CD4-positive, alpha-beta memory T cell (primary cell): ENCODE measurements at places on chromosomes 6 and 20.

DNA sequence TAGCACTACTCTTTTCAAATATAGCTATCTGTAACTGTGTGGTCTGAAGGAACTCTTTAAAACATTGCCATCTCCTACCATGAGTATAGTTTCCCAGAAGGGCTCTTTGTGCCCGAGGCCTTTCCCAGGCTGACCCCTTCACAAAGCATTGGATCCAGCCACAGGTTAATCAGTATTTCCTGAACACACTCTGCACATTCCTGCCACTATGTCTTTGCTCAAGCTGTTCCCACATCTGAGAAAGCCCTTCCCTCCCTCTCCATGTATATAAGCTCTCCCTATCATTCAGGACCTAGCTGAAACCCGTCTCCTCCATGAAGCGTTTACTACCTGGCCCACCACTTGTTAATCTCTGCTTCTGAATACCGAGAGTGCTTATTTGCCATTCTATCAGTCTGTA is 47.8 kb upstream of the PKHD1 start:
- no peak for DNase-seq
- H3K4me3 ChIP-seq: no peak overlapping the region
- H3K4me1 ChIP-seq: no peaks in the 10 kb centered on the region
- H3K27ac ChIP-seq: no peak overlapping the region
- H3K36me3 ChIP-seq: no peaks in the 10 kb centered on the region

DNA sequence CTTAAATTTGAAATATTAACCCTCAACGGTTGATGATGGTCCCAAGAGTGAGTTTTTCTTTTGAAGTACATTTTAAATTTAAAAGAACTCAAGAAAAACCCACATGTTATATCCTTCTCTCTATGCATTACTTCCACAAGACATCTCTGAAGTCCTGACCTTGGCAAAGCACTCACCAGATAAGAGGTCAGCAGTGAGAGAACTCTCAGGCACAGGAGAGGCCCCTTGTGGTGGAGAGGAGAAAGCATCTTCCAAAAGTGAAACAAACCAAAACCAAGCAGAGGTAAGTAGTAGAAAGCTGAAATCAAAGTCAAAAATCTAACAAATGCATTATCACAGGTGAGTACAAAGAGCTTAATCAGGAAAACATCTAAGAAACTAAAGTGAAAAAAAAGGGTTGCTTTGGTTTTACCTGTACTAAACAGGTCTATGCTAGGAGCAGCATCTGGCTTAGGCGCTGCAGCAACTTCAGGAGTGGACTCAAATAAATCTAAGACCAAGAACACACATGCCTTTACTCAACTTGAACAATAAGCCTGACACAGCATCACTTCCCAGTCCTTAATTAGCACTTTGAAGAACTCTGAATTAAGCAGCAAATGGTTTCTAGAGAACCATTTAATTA is 80.5 kb downstream of the PRSS35 start:
- no peaks in the 10 kb centered on the region for H3K27me3 ChIP-seq
- H3K4me3 ChIP-seq: no peak overlapping the region
- H3K4me1 ChIP-seq: no peaks in the 10 kb centered on the region
- no peak for DNase-seq
- H3K27ac ChIP-seq: no peak overlapping the region

- no peaks in the 10 kb centered on the region for H3K4me1 ChIP-seq
- H3K27ac ChIP-seq: no peak overlapping the region
- peaks cover 3% of the 10 kb centered on the region for H3K27me3 ChIP-seq
- no peak overlapping the region for H3K4me3 ChIP-seq
- no peaks in the 10 kb centered on the region for H3K36me3 ChIP-seq
These were observed 81.7 kb downstream of the CDH22 start for GRCh38 chr20:46226602-46227001.

DNA sequence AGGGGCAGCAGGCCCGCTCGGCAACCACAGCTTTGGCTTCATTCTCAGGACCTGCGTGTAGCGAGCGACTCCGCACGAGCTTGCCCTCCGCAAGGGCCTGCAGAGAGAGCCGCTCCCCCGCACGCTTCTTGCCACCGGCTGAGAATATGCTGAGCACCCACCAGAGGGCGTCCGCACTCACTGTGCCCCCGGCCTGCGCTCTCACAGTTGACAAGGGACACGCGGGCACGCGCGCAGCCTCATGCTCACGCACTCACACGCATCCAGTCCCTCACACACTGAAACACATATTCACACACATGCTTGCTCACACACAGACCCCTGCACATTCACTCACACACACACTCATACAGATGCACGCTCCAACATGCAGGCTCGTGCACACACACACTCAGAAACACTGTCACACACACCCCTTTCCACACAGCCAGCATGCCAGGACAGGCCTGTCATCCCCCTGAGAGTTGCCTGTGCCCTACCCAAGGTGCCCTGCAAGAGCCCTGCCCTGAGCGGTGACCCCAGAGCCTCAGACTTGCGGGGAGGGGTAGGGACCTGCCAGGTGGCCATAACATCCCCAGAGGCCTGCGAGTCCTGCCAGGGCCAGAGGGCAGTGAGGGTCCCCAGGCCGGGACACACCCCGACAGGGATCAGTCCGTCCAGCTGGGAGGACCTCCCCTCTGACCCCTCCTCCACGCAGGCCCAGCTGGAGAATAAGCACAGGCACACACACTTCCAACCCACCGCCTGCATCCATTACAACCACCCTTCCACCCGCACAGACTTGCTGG is 174.1 kb downstream of the BMP7 start:
- peaks cover 4% of the 10 kb centered on the region for H3K4me1 ChIP-seq
- H3K27ac ChIP-seq: no peak overlapping the region
- H3K27me3 ChIP-seq: no peaks in the 10 kb centered on the region
- no peak overlapping the region for H3K4me3 ChIP-seq
- DNase-seq: peak; percentile 27
- no peaks in the 10 kb centered on the region for H3K36me3 ChIP-seq

DNA sequence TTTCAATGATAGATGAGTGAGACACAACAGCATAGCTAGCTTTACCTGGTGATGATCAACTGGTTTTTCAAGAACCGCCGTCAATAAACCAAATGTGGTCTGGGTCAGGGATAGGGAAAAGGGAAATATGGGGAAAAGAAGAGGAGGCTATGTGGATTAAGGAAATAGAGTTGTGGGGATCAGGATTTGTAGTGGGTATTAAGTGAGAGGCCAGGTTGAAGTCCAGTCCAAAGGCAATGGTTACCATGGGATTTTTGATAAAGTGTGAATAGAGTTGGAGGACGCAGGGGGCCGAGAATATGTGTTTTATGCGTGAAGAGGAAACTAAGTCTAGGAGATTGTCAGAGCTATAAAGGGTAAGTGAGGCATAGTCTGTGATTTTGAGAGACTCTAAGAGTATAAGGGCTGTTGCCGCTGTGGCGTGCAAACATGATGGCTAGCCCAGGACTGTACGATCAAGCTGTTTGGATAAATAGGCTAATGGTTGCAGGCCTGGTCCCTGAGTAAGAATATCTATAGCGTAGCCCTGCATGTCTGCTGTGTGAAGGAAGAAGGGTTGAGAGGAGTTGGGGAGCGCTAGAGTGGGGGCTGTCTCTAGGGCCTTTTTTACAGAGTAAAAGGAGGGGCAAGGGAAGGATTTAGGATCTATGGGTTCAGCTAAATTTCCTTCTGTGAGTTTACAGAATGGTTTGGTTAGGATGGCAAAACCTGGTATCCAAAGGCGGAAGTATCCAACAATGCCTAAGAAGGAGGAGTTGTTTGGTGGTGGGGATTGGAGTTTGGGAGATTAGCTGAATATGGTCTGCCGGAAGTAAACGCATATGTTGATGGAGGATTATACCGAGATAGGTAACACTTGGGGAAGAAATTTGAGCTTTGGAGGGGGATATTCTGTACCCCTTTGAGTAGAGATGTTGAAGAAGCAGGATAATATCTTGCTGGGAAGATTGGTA is 749.7 kb upstream of the ADGRB3 start:
- no peak overlapping the region for H3K4me3 ChIP-seq
- no peak overlapping the region for H3K27ac ChIP-seq
- H3K4me1 ChIP-seq: no peaks in the 10 kb centered on the region
- no peaks in the 10 kb centered on the region for H3K36me3 ChIP-seq
- DNase-seq: no peak
